ENCODE measurements at places on chromosomes 5 and 9.

DNA sequence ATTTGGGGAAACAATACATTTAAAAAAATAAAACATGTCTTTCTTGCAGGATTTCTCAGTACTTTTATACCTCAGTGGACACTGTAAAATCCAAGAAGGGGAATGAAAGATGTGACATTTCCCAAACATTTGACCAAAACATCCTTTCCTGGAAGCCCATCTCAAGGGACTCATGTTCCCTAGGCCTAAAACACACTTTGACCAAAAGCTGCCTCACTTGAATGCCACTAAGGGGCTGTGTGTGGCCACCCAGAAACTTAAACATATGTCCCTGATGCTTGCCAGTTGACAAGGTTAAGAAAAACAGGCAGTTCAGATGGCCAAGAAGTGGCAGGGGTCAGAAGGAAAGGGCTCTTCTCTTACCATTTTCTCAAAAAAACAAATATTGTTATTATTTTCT is 73.6 kb downstream of the EPB41L4B start:
- DNase-seq = no peak

DNA sequence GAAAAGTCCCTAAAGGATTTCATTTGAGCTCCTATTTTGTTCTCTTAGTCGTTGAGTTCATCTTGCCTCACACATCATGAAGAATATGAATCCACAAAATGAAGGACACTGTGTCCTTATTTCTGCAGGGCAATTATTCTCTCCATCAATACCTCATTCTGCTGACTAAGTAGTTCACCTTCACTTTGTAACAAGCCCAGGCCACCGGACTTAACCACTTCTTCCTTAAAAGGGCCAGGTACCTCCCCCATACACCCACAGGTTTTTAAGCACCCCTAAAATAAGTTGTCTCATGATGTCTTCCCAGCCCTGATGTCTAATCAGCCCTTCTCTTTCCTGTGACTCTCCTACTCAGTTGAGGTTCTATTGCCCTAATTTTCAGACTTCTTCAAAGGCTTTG is 67.1 kb upstream of the PLPP6 start:
- no peak for DNase-seq

DNA sequence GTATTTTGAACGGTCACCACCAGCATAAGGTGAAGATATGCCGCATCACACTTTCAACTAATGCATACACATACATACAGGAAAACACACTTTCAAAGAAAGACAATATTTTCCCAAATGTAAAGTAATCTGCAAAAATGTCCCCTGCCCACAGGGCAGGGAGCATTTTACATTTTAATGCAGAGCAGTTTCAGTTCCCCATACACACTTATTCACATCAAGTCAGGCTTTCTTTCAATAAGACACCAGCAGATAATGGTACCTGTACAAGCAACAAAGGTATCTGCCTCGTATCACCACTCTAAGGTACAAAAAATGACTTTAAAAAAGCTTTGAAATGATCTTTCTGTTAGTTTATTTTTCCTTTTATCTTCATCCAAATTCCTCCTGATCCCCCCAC is 247.1 kb upstream of the CCNG1 start:
- DNase-seq = no peak

DNA sequence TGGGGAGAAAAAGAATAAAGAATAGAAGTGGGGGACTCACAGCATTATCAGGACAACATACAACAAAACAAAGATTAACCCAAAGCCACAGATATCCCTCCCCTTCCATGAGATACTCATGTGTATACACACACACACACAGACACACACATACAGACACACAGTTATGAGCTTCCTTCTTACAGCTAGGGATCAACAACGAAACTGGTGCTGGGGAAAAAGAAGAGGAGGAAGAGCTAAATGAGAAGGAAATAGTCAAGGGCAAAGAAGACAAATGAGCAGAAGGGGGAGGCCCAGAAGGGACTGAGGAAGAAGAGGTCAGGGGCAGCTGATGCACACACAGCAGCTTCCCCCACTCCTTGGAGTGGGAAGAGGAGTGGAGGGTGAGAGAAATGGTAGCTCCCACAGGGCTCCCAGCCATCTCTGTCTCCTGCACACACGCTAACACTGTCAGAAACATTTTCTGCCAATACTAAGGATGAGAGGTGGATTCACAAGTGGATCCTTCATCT is 66.2 kb downstream of the SIL1 start:
- no peak for DNase-seq

- no peak for DNase-seq
These were observed 60.9 kb upstream of the PIP5K1B start for GRCh38 chr9:68643901-68644809.

DNA sequence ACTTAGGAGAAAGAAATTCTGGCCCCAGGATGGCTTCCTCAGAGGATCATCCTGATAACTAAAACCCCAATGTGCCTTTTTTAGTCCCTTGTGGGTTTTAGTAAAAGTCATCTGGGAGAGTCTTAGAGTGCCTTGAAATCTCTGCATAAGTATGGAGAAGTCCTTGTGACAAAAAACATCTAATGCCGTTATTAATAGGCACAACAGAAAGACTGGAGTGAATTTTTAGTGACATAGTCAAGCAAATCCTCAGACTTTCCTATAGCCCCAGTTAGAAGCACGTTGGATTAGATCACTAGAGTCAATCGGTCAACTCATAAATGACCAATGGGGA is 108.2 kb upstream of the MPDZ start:
- no peak for DNase-seq

DNA sequence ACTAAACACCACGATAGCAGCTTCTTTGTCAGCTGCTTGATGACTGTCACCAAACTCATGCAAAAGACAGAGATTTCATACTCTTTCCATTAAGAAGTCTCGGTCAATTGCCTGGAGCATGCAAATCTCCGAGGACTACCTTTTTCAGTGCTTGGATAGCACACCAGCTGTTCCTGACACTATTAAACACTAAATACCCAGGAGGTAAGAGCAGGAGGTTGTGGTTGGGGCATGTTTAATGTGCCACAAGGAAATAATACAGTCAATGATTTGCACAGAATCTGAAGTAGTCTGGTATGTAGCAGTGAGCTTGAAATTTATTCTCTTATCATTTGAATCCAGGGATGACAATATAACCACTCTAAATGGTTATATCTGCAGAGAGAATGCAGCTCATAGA is 996.2 kb downstream of the CDH12 start:
- DNase-seq = no peak
